ENCODE measurements at places on chromosomes 6 and 20.

DNA sequence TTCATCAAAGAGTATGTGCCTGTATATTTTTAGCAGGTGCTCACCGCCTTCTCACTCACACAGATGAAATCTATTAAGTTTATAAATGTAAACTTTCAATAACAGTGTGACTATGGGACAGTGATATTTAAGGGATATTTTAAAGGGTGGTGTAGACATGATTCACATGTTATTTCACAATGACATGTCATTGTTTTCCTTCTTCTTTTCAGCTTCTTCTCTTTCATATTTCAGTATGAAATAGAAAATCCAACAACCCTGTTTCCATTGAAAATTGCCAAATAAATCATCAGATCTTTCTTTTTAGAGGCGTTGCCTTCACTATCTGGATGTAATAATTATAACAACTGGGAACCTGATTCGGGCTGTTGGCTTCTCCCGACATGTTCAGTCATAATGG is 54.8 kb downstream of the PFDN4 start:
- peak; percentile 26 for DNase-seq

DNA sequence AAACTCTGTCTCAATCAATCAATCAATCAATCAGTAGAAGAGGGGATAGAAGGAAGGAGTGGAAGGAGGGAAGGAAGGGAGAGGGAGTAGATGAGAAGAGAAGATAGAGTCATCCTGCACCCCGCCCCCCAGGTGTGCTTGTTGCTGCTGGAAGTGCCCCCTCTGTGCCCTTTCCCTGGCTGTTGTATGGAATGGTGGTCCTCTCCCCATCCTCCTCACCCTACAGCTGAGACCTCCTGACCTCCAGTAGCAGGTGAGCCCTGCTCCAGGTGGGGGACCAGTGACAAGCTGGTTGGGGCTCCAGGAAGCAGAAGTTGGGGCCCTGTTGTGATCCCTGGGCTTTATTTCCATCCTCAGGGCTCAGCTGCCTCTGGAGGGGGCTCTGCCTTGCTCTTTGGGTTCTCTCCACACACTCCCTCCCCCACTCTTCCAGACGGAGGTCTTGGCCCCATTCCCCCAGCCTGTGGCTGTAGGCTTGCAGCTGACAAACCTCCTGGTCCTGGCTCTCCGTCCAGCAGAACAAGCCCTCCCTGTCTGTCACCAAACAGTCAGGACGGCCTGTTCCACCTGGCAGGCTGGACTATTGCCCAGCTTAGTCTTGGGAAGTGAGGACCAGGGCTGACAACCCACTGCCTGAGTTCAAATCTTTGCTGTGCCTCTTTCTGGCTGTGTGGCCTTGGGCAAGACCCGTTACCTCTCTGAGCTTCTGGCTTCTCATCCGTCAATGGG is 26.0 kb upstream of the SCRT2 start:
- no peak for DNase-seq

- DNase-seq, result no peak
These were observed 19.8 kb downstream of the RALY start for GRCh38 chr20:34013554-34013953.

DNA sequence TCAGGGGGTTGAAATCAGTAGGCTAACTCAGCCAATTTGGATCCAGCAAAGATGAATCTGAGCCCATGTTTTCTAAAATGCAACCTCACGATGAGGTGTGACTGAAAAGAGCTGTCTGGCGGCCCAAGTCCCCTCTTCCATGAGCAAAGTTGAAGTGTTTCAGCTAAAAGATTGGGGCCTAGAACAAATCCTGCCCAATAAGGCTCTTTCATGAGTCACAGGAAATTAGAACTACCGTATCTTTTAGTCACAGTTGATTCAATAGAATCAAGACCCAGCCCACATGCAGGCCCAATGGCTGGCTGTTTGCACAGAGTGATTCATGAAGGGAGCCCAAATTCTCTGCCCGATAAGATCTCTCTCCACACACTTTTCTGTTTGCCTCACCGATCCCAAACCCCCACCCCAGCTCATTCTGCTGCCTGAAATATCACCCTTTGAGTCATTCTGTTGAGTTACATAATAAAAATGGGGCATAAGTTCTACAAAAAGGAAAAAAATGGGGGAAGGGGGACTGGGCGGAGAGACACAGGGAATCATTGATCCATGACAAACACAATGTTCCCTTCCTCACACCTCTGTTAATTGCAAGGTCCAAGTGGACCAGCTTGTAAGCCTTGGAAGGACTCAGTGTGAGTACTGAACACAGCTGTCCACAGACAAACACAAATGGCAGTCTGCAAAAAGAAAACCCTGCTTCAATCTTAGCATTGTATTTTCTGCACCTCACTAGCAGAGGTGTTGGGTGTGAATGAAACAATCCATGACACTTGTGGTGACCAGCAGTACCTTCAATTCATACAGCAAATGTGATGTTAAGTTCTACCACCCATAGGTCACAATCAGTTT is 13.8 kb downstream of the FOXQ1 start:
- DNase-seq, result peak; percentile 64

GRCh38 chr6:52394251-52394666 is 25.9 kb upstream of the EFHC1 start:
- DNase-seq, result no peak

DNA sequence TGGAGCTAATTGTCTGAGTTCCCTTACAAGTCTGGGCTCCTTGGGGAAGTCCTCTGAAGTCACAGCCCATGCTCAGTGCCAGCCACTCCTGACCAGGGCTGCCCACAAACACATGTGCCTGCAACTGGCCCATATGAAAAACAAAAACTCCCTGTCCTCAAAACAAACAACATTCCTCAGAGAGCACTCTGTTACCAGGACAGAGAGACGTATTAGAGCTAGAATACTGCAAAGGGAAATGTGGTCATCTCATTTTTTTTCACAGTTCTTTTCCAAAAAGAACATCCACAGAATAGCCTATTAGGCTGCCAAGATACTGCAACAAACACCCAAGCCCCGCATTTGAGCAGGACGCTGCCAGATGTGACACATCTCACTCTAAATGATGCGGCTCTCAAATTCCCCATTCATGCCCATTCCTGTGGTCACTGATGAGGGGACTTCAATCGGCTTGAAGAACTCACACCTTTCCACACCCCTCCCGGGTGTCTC is 71.1 kb downstream of the SLC22A23 start:
- peak; percentile 75 for DNase-seq

GRCh38 chr6:3119040-3119723 is 671 bp downstream of the BPHL start:
- peak; percentile 38 for DNase-seq

GRCh38 chr6:101422811-101423210 is 29.3 kb downstream of the GRIK2 start:
- no peak for DNase-seq

GRCh38 chr6:88386167-88386566 is 220.0 kb upstream of the CNR1 start:
- no peak for DNase-seq

DNA sequence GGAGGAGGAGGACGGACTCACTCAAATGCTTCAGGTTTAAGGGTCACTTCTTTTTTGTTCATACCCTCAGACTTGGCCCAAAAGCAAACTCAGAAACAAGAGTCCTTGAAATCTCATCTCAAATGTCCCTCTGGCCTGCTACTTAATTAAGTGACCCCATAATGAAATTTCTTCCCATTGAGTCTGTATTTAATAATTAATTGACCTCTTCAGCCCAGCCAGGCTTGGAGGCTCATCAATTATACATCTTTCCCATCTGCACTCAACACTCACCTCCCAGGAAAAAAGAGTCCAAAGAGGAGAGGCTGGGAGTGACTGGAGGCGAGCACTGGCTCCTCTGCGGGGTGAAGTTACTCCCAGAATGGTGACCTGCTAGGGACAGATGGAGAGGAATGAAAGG is 90.5 kb upstream of the EYA2 start:
- no peak for DNase-seq

DNA sequence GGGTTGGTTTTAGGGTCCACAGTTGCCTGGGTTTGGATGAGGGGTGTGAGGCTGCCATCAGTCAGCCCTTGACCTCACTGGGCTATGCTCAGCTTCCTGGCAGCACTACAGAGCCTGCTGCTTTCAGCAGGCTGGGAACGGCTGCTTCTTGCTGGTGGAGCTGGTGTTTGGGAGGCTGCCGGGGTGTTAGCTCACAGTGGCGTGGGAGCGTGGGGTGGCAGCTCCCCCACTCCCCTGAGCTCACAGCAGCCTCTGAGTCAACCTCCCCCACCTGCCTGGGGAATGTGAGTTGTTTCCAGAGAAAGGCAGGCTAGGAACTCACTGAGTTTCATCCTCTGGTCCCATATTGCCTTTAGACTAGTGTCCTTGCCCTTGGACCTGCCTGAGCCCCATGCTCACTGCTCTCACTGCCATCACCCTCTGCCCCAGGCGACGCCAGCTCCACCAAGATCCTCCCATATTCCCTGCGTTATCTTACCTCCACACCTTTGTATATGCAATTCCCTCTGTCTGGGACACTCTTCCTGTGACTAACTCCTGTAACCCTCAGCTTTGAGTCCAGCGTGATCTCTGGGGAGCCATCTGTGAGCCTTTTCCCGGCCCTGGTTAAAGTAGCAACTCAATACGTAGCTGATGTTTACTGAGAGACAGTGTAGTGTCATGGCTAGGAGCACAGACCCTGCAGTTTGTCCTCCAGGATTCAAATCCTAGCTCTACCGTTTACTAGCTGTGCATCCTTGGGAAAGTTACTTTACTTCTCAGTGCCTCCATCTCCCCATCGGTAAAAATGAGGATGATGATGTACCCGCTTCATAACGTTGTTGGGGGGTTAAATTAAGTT is 34.8 kb downstream of the PPP1R16B start:
- peak; percentile 3 for DNase-seq

DNA sequence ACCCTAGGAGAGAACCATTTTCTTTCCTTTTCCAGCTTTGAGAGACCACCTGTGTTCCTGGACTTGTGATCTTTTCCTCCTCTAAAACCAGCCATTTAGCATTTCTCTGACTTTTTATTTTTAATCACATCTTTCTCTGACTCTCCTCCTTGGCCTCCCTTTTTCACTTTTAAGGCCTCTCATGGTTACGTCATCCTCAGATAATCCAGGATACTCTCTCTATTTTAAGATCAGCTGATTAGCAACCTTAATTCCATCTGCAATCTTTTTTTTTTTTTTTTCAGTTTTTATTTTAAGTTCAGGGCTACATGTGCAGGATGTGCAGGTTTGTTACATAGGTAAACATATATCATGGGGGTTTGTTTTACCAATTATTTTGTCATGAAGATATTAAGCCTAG is 54.0 kb downstream of the RFPL4B start:
- DNase-seq, result no peak

DNA sequence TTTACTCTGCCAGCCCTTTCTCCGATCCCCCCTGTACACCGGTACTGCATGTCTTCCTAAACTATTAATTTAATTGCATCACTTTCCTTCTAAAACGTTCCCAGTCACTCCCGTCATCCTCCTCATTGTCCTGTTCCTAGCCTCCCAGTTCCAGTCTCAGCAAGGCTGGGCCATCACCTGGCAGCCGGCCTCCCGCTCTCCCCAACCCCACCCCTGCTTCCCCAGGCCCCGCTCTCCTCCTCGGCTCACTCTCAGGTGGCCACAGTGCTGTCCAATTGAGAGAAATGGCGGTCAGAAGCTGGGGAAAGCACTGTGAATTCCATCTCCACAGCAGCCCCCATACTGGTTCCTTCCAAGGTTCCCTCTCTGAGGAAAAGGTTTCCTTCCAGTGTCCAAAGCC is 8.9 kb downstream of the PDE10A start:
- DNase-seq, result no peak

GRCh38 chr6:33139596-33140206 is 52.6 kb downstream of the COL11A2 start:
- no peak for DNase-seq

- no peak for DNase-seq
These were observed 8.3 kb downstream of the VEGFA start for GRCh38 chr6:43778131-43778855.

DNA sequence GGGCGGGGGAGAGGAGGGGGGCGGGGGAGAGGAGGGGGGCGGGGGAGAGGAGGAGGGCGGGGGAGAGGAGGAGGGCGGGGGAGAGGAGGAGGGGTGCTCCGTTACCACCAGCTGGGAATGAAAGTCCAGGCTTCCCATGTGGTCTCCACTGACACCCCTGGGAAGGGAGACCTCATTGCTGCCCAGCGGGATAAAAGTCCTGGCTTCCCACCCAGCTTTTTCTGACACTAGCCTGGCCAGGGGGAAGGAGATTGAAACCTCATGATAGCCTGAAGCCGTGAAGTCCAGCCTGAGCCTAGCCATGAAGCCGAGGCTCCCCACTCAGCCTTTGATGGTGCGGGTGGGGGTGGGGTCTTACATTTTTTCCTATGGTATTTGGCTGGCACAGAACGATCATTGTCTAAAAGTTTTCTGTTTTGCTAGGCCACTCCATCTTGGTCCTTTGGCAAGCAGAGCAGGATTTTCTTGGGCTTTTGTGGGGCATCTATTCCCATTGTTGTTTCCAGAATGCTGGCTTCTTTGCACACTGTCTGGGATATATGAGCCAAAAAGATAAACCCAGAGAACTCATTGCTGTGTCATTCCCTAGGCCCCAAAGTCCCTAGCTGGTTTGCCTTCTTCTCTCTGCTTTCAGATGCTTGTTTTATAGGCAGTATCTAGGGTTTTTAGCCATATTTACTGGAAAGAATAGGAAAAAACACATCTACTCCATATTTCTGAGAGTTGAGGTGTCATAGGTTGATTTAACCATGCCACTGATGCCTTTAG is 67.9 kb upstream of the RNF24 start:
- no peak for DNase-seq

DNA sequence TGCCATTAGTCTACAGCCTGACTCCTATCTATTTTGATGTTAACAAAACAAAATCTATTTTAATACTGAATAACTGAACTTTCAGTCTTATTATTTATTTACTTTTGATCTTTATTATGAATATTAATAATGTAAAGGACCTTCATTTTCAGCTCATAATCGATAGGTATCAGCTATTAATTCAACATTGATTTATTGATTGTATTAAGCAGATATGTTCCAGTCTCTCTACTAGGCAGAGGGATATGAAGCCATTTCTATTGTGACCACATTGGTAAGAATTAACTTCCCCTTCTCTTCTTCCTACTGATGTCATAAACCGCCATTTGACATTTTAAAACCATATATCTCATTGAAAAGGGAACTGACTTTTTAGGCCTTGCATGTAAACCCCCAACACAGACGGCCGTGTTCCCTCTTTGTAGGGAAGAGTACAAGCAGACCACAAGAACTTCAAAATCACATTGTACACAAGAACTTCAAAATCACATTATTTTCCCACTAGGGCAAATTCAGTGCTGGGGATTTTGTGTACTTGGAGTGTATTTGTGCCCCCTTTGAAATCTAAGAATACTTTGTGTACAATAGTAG is 69.5 kb upstream of the FABP7 start:
- DNase-seq, result no peak

DNA sequence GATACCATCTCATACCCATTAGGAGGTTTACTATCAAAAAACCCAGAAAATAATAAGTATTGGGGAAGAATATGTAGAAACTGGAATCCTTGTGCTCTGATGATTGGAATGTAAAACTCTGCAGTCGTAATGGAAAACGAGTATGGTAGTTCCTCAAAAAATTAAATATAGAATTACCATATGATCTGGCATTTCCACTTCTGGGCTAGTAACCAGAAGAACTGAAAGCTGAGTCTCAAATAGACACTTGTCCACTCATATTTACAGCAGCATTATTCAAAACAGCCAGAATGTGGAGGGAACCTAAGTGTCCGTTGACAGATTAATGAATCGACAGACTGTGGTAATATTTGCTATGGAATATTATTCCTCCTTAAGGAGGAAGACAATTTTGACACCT is 44.3 kb downstream of the FOXC1 start:
- no peak for DNase-seq

- no peak for DNase-seq
These were observed 89.7 kb upstream of the RNF217 start for GRCh38 chr6:124872361-124873065.
